ENCODE measurements at places on chromosomes 5 and 9.

- DNase-seq: no peak
Observed at GRCh38 chr9:1354086-1354485, 303.9 kb downstream of the DMRT2 start.

GRCh38 chr9:125088752-125089151 lies 54.6 kb downstream of the SCAI start:
- no peak for DNase-seq

GRCh38 chr5:178130576-178131445 lies at the start of gene RMND5B:
Gene RMND5B, plus strand, starts transcription at chr5:178131014. Its CDS starts 7,106 bp downstream, at chr5:178138120.
- DNase-seq: peak; percentile 89

- DNase-seq: no peak
Observed at GRCh38 chr9:17833846-17834245, 255.0 kb downstream of the SH3GL2 start.

GRCh38 chr5:72380492-72381274 lies 60.5 kb downstream of the PTCD2 start:
- peak; percentile 47 for DNase-seq

DNA sequence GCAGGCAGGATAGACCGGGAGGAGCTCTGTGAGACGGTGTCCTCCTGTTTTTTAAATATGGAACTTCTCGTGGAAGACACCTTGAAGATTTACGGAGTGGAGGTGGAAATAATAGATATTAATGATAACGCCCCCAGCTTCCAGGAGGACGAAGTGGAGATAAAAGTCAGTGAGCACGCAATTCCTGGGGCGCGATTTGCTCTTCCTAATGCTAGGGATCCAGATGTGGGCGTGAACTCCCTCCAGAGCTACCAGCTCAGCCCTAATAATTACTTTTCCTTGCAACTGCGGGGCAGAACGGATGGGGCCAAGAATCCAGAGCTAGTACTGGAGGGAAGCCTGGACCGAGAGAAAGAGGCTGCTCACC lies 621 bp downstream of the PCDHGA11 start:
- DNase-seq: no peak

GRCh38 chr9:87343816-87344430 lies 153.7 kb upstream of the DAPK1 start:
- no peak for DNase-seq

DNA sequence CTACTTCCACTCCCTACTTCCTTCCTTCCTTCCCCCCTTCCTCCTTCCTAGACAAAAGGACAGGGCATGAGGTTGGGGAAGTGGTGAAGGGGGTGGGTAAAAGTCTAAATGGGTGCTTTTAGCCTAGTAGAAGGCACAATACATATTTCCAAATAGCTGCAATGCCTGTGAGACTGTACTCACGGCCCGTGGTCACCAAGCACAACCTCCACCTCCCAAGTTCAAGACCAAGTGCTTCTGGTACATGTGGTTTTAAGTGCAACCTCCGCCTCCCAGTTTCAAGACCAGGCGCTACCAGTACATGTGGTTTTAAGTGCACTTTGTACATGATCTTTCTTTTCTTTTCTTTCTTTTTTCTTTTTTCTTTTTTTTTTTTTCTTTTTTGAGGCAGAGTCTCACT lies 14.5 kb upstream of the NTNG2 start:
- no peak for DNase-seq

DNA sequence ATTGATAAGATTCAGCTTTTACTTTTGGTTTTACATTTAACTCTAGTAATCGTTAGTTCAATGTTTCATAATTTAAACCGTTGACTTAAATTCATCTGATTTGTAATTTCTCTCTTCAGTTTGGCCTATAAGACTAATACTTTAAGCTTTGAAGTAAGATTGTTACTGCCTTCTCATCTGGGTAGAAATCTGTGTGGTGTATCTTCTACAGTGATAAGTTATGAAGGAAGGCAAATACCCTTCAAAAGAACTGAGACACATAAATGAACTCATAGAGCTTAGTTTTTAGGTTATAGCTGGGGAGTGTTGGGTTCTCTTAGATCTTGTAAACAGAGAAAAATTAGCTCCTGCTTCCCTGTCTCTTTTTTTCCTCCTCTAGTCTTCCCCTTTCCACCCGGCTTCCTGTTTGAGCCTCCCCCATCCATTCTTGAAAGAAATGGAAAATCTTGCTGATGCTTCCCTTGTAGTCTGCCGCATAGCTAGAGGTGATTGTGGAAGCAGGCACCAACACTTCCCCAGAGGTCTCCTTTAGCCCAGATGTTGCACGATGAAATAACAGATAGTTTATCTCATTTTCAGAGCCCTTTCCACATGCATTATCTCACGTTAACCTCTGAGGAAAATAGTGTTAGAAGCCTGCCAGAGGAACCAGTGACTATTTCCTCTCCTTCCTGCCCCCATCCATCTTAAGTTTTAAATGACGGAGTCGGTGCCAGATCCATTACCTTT lies 2.0 kb upstream of the F2RL2 start:
- DNase-seq: peak; percentile 31

GRCh38 chr5:142617416-142618129 lies 68.3 kb downstream of the FGF1 start:
- no peak for DNase-seq

- no peak for DNase-seq
Observed at GRCh38 chr5:37580106-37580505, 201.0 kb downstream of the WDR70 start.
